Stimulated activated CD4-positive, alpha-beta T cell treated with anti-CD3 and anti-CD28 coated beads, TNF-alpha, amount 100 ng/mL, for 24 hours (primary cell): ENCODE measurements at places on chromosomes 7 and 10.

DNA sequence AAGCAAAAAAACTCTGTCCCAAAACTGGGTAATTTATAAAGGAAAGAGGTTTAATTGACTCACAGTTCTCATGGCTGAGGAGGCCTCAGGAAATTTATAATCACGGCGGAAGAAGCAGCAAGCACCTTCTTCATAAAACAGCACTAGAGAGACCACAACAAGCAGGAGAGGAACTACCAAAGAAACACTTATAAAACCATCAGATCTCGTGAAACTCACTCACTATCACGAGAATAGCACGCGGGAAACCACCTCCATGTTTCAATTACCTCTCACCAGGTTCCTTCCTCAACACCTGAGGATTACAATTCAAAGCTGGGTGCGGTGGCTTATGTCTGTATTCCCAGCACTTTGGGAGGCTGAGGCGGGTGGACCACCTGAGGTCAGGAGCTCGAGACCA lies 48.5 kb downstream of the PDIA4 start:
- no peak for DNase-seq

GRCh38 chr7:122068999-122069398 lies 75.0 kb downstream of the AASS start:
- DNase-seq = no peak

DNA sequence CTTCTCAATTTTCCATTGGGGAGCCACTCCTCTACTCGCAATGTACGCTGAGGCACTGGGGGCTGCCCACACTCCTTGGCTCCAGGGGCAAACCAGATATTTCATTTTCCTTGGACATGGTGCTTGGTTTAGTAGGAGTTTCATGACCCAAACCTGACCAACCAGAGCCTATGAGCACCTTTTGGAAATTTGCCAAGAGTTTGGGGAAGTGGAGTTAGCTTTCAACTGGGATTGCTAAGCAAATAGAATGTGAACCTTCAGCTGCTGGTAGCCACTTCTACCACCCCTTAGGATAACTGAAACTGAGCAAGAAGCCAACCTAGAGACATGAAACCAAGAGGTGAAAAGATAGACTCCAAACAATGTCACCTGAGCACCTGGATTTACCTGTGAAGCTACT lies 74.9 kb upstream of the COL13A1 start:
- DNase-seq = no peak

DNA sequence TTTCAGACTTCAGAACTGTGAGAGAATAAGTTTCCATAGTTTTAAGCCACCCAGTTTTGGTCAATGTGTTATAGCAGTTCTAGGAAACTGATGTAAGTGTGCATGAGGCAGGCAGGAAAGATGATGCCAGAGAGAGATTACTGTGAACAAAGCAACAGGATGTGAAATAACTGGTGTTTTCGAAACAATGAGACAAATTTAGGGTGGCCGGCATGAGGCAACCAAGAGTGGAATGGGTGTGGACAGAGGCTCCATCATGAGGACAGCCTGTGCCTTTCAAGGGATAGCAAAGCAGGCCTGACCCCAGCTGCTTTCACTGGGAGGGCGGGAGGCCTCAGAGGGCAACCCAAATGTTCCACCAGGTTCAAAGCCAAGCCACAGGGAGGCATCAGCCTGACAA lies 67.3 kb upstream of the UCN3 start:
- no peak for DNase-seq

DNA sequence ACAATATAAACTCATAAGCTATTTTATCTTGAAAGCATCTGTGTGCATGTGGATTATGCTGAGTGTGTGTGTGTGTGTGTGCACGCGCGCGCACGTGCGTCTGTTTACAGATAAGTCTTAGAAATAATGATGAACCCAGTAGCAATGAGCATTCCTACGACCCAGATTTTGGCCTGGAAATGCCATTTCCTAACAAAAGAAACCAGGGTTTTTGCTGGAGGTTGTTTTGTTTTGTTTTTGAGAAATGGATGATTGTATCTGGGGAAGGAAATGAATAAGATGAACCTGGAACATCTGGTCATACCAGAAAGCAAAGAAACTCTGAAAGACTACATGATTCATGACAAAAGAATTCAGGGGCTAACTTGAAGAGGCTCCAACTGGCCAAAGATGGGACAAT lies 22.1 kb upstream of the LMOD2 start:
- no peak for DNase-seq

- no peak for DNase-seq
These were observed 16.3 kb downstream of the FGF8 start for GRCh38 chr10:101759309-101760247.
